ENCODE measurements at places on chromosomes 3 and 15.

DNA sequence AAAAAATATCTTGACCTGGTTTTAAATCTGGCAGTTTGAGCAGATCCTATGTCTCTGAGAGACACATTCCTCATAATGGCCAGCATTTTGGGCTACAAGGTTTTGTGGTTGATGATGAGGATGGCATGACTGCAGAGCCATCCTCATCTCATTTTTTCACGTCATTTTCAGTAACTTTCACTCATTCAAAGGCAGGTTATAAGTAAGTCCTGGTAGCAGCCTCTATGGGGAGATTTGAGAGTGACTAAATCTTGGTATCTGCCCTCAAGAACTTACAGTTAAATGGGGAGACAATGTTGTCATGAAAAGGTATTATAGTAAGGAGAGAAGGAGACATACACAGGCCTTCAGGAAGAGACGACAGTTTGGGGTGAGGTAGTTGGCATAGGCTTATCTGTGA is 14.5 kb downstream of the TIGIT start:
- DNase-seq, result no peak

- DNase-seq, result no peak
Observed at GRCh38 chr3:128683957-128684356, 33.3 kb upstream of the RPN1 start.

- no peak for DNase-seq
Observed at GRCh38 chr3:189950258-189950657, 170.4 kb downstream of the P3H2 start.

DNA sequence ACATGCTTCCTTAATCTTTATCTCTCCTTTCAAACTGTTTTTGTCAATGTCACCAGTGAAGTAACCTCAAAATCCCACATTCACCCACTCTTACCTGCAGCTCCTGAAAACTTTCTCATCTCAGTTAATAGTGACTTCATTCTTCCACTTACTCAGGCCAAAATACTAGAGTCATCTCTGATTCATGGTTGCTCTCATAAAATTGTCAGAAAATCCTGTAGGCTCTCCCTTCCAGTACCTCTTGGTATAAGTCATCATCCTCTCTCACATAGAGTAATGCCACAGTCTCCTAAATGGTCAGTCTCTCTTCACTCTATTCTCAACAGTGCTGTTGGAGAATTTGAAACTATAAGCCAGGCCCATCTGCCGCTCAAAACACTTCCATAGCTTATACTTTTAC is 34.9 kb upstream of the POU1F1 start:
- no peak for DNase-seq

GRCh38 chr3:110198717-110199587 is 861.6 kb upstream of the DPPA4 start:
- no peak for DNase-seq

- no peak for DNase-seq
Observed at GRCh38 chr3:46643701-46644100, 31.4 kb downstream of the FAM240A start.

DNA sequence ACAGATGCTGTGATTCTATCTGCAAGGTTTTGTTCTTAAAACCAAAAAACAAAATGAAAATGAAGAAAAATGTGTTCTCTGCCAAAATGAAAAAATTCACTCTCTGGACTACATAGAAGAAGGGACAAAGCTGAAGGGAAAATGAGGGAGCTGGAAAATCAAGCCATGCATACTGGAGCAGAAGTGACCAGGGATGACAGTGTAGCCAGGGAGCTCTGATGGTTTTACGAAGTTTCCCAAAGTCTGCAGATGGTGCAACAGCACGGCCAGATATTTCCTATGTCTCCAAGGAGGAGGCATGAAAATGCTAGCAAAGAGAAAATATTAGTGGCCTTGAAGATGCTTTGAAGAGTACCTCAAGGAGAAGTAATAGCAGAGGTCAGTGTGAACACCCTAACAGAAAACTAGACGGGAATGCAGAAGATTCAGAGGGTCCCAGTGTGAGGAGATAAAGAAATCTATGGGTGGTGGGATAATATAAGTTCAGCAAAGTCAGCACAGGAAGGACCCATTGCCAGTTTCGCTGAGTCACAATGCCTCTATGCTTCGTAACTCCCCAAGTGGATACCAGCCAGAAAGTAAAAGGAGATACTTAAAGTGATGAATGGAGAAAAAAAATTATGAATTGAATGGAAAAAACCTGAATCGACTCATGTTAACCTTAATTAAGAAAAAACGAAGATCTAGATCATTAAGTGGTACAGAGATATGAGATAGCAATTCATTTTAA is 39.0 kb upstream of the POMGNT2 start:
- DNase-seq, result no peak

GRCh38 chr3:37994639-37994972 is 4.0 kb downstream of the VILL start:
- DNase-seq, result no peak

- no peak for DNase-seq
Observed at GRCh38 chr3:178532476-178532875, 3.8 kb upstream of the KCNMB2 start.

DNA sequence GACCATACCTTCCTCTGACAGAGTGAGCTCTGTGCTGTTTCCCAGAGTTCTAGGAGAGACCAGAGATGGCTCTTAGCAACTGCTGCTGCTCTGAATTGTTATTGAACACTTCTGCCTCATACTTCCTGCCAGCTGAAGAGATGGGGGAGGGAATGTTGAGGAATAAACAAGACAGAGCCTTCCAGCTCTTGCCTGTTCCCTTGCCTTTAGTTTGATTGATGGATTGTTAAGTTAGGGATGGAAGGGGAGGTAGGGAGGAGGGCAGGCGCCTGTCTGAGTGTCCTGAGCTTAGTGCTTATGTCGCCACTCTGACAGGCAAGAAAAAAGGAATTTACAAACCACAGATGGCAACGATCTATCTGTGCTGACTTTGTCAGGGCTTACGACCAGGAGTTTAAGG is 42.8 kb downstream of the ZNF609 start:
- DNase-seq, result no peak

GRCh38 chr3:125437631-125438435 is 62.7 kb upstream of the ZNF148 start:
- no peak for DNase-seq

GRCh38 chr15:60396100-60396499 is 1.7 kb downstream of the ANXA2 start:
- DNase-seq, result no peak

DNA sequence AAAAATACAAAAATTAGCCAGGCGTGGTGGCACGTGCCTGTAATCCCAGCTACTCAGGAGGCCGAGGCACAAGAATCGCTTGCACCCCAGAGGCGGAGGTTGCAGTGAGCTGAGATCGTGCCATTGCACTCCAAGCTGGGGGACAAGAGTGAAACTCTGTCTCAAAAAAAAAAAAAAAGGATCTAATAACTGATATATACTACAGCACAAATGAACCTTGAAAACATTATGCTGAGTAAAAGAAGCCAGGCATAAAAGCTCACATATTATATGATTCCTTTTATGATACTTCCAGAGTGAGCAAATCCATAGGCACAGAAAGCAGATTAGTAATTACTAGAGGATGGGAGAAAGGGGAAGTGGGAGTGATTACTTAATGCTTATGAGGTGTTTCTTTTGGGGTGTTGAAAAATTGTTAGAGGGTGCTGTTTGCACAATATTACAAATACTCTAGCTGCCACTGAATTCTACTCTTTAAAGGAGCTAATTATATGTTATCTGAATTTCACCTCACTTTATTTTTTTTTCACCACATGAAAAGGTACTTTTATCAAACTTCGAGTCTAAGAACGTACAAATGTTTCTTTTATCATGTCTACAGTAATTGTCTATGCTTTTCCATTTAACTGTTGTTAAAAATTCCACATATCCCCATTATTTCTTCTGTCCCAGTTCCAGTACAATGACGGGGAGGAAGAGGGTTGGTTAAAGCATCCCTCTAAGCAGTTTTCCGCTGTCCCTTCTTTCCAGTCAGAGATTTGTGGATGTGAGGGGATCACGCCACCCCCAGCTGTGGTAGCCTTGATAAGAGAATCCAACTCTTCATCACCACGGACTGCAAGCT is 77.7 kb upstream of the FAM174B start:
- DNase-seq, result no peak

DNA sequence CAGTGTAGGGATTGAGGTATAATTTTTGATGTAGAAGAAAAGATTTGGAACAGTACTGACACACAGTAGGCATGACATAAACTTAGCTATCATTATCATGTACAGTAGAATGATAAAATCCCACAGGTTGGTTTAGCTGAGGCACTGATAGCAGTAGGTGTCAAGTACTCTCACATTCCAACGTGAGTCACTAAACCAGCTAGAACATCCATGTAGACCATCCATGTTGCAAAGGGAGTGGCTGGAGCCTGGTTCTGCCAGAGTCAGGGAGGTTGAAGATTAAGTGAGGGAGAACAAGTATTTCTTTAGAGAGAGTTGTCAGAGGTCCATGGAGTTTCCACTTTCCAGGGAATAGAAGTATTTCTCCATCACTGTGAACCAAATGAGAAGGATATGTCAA is 157.2 kb upstream of the TMEM108 start:
- no peak for DNase-seq

GRCh38 chr3:43998836-43999727 is 242.6 kb upstream of the TOPAZ1 start:
- DNase-seq, result peak; percentile 90

- no peak for DNase-seq
Observed at GRCh38 chr3:181912384-181912783, 200.7 kb downstream of the SOX2 start.

DNA sequence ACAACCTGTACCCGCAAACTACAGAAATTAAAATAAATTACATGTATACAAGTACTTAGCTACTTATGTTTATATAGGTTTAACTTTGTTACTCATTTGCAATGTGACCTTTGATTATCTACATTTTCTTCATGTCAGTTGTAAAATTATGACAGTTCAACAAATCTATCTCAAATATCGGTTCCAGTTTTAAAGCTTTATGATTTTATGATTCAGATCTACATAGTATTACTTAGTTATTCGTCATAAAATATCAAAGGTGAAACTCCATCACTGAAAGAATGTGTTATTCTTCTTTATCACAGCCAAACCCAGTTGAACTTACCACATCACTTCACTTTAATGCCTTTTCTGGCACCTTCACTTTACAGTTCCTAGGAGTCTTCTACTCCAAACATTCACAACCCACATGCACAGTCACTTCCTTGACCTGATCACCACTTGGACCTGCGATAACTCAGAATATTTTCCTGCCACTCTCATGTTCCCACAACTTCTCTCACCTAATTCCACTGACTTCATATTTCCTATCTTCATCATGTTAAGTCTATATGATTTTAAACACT is 47.2 kb downstream of the SLITRK3 start:
- no peak for DNase-seq

DNA sequence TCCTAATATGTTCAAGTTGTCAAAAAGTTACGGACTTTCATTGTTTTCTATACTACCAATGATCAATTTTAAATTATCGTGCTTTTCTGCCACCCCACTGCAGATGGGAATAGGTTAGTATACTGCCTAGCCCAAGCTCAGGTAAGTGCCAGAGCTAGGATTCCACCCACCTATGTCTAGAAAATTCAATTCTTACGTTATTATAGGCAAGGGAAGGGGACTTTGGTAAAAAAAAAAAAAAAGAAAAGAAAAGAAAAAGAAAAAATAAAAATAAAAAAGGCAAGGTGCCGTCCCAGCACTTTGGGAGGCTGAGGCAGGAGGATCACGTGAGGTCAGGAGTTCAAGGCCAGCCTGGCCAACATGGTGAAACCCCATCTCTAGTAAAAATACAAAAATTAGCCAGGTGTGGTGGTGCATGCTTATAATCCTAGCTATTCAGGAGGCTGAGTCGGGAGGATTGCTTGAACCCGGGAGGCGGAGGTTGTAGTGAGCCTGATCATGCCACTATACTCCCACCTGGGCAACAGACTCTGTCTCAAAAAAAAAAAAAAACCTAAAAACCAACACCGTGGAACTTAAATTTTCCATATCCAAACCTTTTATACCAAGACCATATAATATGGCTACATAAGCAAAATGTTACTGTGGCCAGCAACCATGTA is 1.3 kb downstream of the RPL22L1 start:
- DNase-seq, result no peak

- DNase-seq, result no peak
Observed at GRCh38 chr15:31803388-31803884, 226.9 kb upstream of the CHRNA7 start.

DNA sequence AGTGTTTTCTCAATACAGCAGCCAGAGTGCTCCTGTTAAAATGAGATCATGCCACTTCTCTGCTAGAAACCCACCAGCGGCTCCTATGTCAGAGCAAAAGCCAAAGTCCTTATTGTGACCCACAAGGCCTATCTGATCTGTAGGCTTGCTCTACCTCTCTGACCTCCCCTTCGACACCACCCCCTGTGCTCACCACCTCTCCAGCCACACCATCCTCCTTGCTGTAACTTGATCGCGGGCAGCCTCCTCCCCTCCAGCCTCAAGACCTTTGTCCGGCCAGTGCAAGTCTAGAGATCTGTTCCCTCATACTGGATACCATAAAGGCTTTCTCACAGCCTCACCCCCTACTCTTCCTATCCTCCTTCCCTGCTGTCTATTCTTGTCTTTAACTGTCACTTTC is 1.9 kb upstream of the IGDCC4 start:
- no peak for DNase-seq

DNA sequence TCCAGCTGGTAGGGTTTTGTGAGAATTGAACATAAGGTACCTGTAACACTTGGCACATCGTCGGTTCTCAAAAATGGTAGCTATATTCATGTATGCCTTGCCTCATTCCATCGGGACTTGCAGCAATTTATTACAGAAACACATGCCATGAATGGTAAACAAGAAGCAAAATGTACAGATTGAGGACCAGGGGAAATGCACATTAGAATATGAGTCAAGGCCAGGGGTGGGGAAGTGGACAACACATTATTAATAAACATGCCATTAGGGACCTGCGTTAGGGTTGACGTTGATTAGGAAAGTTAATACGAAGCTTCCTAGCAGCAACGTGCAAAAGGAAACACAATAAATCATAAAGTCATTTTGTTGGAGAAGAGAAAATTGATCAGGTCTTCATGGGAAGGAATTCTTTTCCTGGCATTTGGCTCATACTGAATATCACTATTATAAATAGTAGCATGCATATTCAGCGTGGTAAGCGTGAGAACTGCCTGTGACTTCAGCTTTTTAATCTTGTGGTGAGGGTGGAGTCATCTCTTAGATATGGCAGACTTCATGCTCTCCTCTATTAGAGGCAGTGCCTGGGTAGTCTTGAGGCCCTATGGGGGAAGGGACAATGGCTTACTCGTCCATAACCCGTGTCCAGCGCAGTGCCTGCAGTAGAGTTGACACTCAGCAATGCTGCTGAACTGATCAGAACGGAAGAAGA is 184.9 kb downstream of the SV2B start:
- no peak for DNase-seq
